ENCODE measurements at places on chromosomes 7 and 10. TPM values are rescaled to one million over a fixed set of nuclear protein-coding genes. Genes with fewer than 3 reads are reported as not detected.

DNA sequence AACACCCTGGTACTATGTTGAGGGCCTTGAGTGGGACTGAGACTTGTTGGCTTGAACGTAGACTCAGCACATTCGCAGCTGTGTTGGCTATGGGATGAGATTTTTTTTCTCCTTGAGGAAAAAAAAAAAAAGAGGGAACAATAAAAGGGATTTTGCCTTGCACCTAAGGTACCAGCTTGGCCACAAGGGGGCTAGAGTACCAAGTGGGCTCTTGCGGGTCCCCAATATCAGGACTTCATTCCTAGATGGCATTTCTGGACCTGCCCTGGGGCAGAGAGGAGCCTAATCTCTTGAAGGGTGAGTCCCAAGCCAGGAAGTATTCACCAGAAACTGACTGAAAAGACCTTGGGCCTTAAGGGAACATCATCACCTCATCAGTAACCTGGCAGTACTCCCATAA, 1083.6 kb upstream of the PHF14 start:
- no peaks in the 10 kb centered on the region for H3K4me1 ChIP-seq
- H3K27ac ChIP-seq: no peak overlapping the region
- no peak for DNase-seq
- H3K4me3 ChIP-seq: no peak overlapping the region

GRCh38 chr10:76631884-76632766, 1005.5 kb downstream of the KCNMA1 start:
- no peaks in the 10 kb centered on the region for H3K36me3 ChIP-seq
- peaks cover 8% of the 10 kb centered on the region for H3K27me3 ChIP-seq
- H3K4me3 ChIP-seq: no peak overlapping the region
- H3K27ac ChIP-seq: no peak overlapping the region

Gene C10orf53
- total RNA-seq: not detected

DNA sequence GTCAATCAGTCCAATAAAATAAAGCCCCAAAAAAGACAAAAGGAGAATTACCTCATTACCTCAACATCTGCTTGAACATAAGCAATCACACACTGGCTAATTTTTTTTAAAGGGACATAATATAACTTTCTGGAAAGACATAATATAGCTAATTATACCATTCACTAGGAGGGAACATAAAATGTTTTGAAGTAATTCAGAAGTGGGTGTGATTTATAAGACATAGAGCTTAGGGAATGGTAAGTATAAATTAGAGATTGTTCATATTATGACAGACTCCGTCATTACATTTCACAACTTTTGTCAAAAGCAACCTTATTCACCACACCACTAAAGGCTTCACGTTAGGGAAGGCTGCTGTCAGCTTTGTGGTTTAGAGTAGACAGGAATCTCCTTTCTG, 3.8 kb downstream of the SHTN1 start:
- no peak for DNase-seq
- no peak overlapping the region for H3K27ac ChIP-seq
- H3K36me3 ChIP-seq: no peaks in the 10 kb centered on the region
- H3K27me3 ChIP-seq: no peaks in the 10 kb centered on the region
- H3K4me3 ChIP-seq: no peak overlapping the region

Gene FGFBP3
- 0.34 TPM for total RNA-seq

DNA sequence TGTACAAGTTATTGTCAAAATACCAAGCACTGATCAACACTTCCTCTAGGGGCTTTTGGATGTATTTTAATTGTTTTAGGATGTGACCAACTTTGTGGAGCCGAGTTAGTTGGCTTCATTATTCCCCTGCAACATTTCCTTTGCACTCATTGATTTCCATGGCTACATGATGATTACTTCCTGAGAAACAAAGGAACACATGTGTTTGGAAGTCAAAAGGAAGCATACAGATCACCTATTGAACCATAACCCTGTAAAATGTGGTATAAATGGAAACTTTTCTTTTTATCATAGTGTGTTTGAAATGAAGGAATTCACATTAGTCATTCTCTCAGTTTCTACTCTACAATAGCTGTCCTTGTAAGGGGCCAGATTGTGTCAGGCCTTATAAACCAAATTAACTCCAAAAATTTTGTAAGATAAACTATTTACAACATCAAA, 32.2 kb upstream of the EXOC6 start:
- H3K36me3 ChIP-seq: no peaks in the 10 kb centered on the region
- no peaks in the 10 kb centered on the region for H3K27me3 ChIP-seq
- peak; percentile 67 for DNase-seq
- H3K4me1 ChIP-seq: peaks cover 23% of the 10 kb centered on the region

GRCh38 chr10:18290651-18291313, 150.6 kb downstream of the CACNB2 start:
- no peak for DNase-seq
- H3K36me3 ChIP-seq: no peaks in the 10 kb centered on the region
- H3K4me3 ChIP-seq: no peak overlapping the region
- H3K27ac ChIP-seq: no peak overlapping the region
- peaks cover 2% of the 10 kb centered on the region for H3K27me3 ChIP-seq

DNA sequence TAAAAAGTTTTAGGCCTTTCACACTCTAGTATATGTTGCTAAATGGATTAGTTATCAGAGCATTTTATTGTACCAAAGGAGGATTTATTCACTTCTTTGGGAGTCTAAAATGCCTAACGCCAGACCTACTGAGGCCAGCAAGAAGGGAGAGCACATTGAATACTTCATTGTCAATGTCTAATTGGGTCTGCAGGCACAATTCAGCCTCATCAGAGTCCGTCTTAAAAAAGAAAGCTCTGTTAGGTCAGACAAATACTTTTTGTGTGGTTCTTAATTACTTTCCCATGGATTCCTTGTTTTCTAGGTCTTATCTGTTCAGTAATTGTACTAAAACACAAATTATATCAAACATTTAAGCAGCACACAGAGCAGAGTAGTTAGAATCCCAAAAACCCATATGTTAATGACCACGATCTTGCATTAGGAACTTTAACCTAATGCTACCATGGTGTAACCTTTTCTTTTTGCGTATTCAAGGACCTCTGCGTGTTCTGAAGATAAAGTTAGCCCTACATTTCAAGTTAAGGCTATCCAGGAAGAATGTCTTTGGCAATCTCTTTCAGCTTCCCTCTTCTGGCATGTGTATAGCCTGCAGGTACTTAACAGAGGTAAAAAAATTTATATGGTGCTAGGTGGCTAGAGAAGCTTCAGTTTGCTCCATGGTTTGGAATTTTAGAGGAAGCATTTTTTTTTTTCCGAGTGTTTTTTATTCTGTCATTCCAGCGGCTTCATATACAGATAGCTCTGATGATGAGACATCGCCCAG, 45.7 kb upstream of the STRIP2 start:
- DNase-seq: no peak
- H3K27ac ChIP-seq: no peak overlapping the region
- no peaks in the 10 kb centered on the region for H3K36me3 ChIP-seq
- peaks cover 13% of the 10 kb centered on the region for H3K4me1 ChIP-seq
- no peak overlapping the region for H3K4me3 ChIP-seq
- H3K27me3 ChIP-seq: no peaks in the 10 kb centered on the region

Gene SLC18A3
- total RNA-seq: not detected

Gene ZFAND4
- 3.6 TPM for total RNA-seq

Gene OR2A5
- total RNA-seq: not detected

Gene ITIH5
- total RNA-seq: not detected

DNA sequence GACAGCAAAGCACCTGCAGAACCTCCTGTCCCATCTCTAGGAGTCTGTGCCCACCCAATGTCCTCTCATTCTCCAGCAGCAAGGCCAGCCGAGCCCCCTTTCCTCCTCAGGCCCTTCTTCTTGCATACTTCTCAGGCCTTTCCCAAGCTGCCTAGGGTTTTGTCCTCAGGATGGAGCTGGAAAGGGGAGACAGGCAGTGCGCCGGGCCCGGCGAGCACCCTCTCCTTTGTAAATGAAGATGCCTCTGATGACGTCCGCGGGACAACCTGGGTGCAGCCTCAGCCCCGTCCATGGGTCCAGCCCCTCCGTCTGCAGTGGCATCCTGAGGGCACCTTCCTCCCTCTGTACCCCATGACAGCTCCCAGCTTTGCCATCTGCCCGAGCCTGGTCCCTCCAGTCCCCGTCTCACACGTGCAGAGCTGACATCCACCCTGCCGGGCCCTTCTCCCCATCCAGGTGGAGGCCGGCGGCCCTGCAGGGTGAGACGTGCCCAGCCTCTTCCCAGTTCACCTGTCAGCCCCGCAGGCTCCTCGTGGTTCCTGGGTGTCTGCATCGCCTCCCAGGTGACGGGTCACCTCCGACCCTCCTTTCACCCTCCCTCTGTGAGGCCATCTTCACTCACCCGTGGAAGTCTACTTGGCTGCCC, 36.4 kb downstream of the JAKMIP3 start:
- H3K36me3 ChIP-seq: no peaks in the 10 kb centered on the region
- no peak for DNase-seq
- H3K27me3 ChIP-seq: peaks cover 29% of the 10 kb centered on the region
- H3K27ac ChIP-seq: no peak overlapping the region
- H3K4me1 ChIP-seq: no peaks in the 10 kb centered on the region
- no peak overlapping the region for H3K4me3 ChIP-seq

Gene SFTPA1
- total RNA-seq: not detected

- peak overlapping the region; percentile 61 for H3K27ac ChIP-seq
- H3K4me3 ChIP-seq: no peak overlapping the region
- H3K4me1 ChIP-seq: peaks cover 21% of the 10 kb centered on the region
- DNase-seq: peak; percentile 82
- H3K27me3 ChIP-seq: peaks cover 8% of the 10 kb centered on the region
- H3K36me3 ChIP-seq: no peaks in the 10 kb centered on the region
Measured at GRCh38 chr10:70296406-70296899, 12.6 kb upstream of the NPFFR1 start.

Gene LRRN3
- total RNA-seq: 16.4 TPM

Gene MUC12
- total RNA-seq: 1.3 TPM

DNA sequence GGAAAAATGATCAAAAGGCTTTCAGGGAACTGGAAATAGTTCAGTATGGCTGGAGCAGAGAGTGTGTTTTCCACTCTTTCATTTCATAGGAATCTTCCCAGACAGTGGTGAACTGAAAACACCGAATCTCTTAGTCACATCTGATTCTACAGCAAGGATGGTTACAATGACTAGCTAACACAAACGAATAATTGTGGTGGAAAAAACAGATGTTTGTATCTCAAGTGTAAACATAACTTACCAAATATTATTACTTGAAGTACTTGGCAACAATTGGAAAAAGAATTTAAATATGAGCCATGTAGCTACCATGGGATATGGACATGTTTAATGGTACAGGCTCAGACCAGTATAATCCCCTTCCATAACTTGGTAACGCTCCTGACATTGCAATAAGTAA, 21.1 kb upstream of the BPGM start:
- H3K4me3 ChIP-seq: no peak overlapping the region
- H3K27me3 ChIP-seq: no peaks in the 10 kb centered on the region
- peak; percentile 89 for DNase-seq
- H3K36me3 ChIP-seq: no peaks in the 10 kb centered on the region
- peak overlapping the region; percentile 63 for H3K27ac ChIP-seq

DNA sequence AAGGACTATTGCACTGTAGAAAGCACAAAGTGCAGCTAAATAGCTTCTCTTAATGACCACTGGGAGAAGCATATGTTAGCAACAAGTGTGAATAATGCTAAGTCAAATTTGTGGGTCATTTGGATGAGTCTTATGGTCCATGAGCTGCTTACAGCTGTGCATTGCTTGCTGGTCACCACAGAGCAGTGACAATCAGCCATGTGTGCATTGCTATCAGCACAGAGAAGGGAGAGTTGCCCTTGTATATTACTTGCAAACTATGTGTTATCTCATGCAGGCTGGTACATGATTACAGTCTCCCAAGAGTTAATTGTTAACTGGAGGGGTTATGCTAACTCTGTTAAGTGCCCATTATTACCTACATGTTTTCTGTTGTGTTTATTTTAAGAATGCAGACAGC, 25.7 kb downstream of the MRPS33 start:
- no peaks in the 10 kb centered on the region for H3K4me1 ChIP-seq
- H3K27me3 ChIP-seq: peaks cover 3% of the 10 kb centered on the region

GRCh38 chr7:118252087-118252486, 27.6 kb downstream of the ANKRD7 start:
- H3K27ac ChIP-seq: no peak overlapping the region
- H3K4me3 ChIP-seq: no peak overlapping the region
- H3K36me3 ChIP-seq: no peaks in the 10 kb centered on the region
- H3K27me3 ChIP-seq: no peaks in the 10 kb centered on the region
- H3K4me1 ChIP-seq: no peaks in the 10 kb centered on the region

DNA sequence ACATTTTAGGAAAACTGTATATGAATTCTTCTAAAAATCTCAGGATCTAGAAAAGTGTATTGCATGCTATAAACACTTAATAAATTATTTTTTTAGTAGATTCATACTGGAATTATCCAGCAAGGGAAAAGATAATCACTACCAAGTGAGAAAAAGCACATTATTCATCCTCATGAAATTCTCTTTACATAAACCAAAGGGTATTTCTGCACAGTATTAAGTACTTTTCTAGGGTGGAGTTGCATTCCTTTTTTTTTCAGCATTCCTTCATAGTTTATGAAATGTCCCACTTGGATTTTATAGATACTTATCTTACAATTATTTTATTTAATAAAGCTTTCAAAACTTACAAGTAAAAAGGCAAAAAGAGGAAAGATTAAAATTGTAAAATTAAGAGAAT, 403.3 kb downstream of the HGF start:
- no peak for DNase-seq
- H3K4me1 ChIP-seq: peaks cover 19% of the 10 kb centered on the region
- H3K36me3 ChIP-seq: no peaks in the 10 kb centered on the region
- H3K4me3 ChIP-seq: no peak overlapping the region
- no peak overlapping the region for H3K27ac ChIP-seq
- no peaks in the 10 kb centered on the region for H3K27me3 ChIP-seq

Gene ZNF467
- 1.8 TPM for total RNA-seq
